Memory B cell (primary cell): ENCODE measurements at places on chromosomes 1 and 21.

DNA sequence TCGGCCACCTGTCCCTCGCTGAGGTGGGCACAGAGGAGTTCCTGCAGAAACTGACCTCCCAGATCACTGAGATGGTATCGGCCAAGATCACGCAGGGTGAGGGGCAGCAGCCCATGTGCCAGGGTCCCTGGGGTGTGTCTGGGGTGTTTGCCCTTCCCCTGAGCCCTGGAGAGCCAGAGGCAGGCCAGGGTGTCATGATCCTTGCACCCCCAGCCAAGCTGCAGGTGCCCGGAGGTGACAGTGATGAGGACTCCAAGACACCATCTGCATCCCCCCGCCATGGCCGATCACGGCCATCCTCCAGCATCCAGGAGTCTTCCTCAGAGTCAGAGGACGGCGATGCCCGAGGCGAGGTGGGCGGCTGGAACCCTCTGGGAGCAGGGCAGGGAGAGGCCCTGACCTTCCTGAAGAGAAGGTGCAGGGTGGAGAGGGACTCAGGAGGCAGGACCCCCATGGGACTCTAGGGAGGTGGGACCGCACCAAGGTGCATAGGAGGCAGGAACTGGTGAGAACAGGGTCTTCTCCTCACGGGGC lies 69.5 kb downstream of the TRIM11 start:
- no peak for DNase-seq

DNA sequence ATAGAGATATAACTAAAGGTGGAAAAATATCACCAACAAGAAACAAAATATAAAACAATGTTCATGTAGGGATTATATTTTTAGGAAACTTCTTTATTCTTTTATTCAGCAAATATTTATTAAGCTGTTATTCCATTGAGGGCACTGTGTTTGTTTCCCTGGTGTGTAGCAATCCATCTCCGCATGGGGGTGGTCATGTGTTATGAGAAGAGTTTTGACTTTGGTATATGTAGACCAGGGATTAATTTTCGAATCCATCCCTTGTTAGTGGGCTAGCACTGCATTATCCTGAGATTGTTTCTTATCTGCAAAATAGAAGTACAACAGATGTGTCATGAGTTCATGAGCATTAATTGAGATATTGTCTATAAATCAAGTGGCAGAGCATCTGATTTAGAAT lies 190.2 kb upstream of the LRRC7 start:
- DNase-seq = no peak

DNA sequence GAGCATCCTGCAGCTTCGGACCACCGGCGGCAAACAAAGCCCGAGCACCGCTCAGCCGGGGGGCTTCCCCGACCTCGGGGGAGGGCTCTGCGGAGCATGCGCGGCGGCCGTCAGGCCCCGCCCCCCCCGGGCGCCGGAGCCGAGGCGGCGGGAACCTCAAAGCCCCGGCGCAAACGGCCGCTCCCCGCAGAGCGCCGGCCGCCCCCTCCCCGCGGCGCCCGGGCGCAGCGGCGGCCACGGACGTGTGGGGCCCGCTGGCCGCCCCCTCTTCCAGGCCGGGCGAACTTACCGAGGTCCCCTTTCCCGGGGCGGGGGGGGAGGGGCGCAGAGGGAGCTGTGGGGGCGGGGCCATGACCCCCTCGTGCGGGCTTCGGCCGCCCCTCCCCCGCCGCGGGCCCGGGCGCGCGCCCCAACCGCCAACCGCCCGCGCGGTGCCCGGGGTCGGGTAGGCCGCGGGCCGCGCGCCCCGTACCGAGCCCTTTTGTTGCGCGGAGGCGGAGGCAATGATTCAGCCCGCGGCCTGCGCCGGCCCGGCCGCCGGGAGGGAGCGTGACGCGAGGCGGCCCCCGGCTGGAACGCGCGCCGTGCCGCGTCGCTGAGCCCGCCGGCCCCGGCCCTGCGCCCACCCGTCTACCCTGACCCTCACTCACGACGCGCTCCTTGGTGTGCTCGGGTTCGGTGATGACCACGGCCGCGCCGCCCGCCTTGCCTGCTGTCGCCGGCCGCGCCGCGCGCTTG lies 1.7 kb downstream of the RCC2 start:
- DNase-seq = peak; percentile 60

DNA sequence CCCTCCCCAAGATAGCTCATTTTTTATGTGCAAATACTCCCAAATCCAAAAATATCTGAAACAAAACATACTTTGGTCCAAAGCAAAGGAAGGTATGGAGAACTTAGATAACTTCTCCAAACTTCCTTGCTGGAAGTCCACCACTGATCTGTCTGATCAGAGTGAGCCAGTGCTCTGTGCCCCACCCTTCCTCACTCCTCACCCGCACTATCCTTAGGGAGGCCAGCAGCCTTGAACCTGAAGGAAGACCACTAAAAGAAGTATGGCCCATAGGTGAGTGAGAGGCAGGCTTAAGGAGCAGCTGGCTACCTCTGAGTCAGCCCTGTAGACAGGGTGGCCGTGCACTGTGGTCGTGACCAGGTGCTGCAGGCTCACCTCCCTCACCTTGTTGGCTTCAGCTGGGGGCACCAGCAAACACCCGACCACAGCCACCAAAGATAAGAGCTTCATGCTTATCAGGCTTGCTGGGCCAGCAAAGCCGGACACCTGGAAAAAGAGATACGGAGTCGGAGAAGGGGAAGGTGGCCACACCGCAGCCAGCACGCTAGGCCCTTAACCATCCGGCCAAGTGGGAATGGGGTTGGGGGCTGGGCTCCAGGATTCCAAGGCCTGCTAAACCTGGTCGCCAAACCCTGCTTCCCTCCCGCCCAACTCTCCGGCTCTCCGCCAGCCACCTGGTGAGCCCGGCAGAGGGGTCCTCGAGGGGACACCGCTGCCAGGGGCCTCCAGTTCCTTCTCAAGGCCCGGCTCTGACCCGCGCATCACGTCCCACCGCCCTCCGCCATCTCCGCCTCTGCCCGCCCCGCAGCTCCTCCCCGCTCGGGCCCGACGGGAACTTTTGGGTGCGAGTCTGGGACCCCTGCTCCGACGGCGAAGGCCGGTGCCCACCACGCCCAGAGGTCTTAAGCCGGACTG lies 543 bp downstream of the TMEM9 start:
- DNase-seq = no peak

DNA sequence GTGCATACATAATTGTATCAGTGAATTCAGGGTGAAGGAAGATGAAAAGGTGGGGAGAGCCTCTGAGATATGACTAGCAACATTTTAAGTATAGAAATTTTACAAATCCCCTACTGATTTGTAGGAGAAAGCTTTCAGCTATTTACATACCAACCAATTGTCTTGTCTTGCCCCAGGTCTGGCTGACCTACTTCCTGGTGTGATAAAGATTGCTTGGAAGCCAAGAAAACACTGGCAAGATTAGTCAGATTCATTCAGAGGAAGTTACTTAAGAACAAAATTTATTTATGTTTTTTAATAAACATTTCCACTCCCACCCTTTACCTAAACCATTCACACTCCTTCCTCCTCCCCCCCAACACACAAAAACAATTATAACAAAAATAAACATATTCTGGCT lies 17.5 kb downstream of the PTGS2 start:
- no peak for DNase-seq

DNA sequence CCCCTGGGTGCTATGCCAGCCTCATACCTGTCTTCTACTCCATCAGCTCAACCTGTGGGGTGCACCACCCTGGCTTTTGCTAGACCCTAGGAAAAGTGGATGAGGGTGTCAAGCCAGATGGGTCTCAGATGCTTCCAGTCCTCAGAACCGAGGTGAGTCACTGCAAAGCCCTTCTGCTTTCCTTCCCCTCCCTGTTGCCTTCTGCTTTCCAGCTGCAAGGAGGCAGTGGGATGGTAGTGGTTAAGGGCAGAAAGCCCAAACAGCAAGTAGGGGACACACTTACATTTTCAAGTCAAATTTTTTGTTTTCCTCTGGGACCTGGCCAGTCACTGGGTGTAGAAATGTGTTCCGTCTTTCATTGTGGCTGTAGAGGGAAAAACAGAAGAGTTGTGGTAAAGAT lies 60.7 kb upstream of the GOLT1A start:
- no peak for DNase-seq

- no peak for DNase-seq
Measured at GRCh38 chr1:8431784-8432183, 113.9 kb downstream of the SLC45A1 start.

DNA sequence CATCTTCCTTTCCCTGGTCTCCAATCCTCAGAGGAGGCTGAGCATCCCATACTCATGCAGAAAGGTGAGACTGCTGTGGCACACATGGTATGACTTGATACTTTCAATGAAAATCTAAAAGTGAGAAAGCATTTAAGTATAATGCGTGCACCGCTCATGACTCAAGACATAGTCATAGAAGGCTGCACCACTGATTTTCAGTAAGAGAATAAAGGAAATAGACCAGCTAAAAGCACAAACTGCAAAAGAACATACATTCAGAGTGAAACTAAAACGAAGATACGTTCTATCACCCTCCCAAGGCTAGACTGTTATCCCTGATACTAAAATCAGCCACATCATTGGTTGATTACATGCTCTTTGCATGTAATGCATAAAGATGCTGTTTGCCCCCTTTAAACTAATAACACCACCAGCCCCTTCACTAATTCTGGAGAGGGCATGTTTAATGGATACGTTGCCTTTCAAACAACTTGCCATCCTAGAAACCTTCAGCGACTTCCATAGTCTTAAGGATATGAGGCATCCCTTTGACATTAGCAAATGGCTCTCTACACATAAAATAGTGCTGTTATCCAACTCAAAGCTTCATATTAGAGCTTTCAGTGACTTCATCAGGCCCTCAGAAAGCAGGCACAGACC lies 2.1 kb downstream of the PLD5 start:
- DNase-seq = no peak

- DNase-seq = no peak
Measured at GRCh38 chr1:234230414-234230862, 142.8 kb upstream of the COA6 start.

DNA sequence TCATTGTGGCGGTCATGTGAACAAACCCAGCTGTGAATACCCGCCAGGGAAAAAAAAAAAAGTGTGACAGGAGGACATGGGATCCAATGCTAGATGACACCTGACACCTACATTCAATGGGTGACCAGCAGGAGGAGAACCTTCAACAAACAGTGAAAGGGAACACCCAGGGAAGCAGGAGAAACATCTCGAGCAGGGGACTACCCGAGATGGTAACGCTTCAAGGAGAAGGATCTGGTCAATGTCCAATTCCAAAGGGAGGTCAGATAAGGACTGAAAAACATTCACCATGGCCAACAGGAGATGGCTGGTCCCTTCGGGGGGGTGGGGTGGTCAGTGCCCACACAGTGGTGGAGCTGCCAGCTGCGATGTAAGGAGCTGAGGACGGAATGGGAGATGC lies 46.3 kb downstream of the PTPN14 start:
- no peak for DNase-seq

DNA sequence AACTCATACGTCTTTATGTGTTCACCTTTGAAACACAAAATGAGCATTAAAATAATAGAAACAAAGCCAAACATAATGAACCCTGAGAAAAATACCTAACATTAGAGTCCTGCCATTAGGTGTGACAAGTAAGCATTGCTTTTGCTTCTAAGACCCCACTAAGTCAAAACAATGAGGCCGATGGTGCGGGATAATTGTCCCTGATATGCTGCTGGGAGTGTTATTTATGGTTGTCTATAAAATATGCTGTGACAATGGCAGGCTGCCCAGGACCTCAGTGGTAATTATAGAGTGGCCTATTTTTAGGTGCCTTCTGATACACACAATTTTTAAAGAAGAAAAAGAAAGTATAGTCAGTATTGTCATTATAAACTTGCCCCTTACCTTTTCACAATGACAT lies 1423.1 kb downstream of the AMY1C start:
- no peak for DNase-seq

DNA sequence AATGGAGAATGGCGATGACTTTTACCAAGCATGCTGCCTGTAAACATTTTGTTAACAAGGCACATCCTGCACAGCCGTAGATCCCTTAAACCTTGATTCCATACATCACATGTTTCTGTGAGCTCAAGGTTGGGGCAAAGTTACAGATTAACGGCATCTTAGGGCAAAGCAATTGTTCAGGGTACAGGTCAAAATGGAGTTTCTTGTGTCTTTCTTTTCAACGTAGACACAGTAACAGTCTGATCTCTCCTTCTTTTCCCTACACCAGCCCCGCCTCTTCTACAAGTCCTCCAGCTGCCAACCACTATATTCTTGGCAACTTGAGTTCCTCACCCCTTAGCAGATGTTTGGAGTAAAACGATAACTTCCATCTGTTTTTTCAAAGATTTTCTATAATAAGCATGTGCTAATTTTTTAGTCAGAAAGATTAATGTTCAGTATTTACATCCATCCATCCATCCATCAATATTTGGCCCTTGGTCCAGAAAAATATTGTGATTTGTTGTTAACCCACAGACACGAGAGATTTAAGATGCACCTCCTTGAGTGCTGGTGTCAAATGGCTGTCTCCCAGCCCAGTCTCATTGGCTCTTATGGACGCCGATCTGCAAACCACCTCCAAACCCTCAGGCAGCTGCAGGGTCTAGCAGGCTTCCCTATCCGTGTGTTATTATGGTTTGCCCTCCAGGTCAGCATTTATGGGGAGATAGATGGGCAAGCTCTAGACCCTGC lies 3.8 kb downstream of the DNALI1 start:
- DNase-seq = no peak

GRCh38 chr1:66539491-66539890 lies 5.5 kb downstream of the SGIP1 start:
- no peak for DNase-seq

GRCh38 chr1:213969958-213970555 lies 17.7 kb upstream of the PROX1 start:
- no peak for DNase-seq

GRCh38 chr1:7385471-7386225 lies 385.4 kb upstream of the VAMP3 start:
- DNase-seq = no peak

- DNase-seq = no peak
Measured at GRCh38 chr1:3465091-3465934, 10.8 kb downstream of the ARHGEF16 start.

GRCh38 chr1:44418022-44418673 lies 13.1 kb downstream of the RNF220 start:
- DNase-seq = no peak

- DNase-seq = no peak
Measured at GRCh38 chr1:50105433-50105832, 3.3 kb upstream of the ELAVL4 start.

DNA sequence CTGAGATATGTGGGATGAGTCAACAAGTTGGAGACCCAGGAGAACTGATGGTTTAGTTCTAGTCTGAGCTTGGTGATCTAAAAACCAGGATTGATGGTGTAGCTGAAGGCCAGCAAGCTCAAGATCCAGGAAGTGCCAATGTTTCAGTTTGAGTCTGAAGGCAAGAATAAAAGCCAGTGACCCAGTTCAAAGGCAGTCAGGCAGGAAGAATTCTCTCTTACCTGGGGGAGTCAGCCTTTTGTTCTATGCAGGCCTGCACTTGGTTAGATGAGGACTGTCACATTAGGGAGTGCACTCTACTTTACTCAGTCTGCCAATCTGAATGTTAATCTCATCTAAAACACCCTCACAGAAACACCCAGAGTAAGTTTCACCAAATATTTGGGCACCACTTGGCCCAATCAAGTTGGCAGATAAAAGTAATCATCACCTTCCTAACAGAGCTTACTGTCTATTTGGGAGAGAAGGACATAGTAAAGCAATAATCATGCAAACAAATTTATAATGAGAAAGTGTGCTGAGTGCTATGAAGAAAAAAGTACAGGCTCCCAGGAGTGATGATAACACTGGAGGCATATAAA lies 63.4 kb downstream of the TSEN15 start:
- no peak for DNase-seq

- DNase-seq = no peak
Measured at GRCh38 chr1:153058826-153059784, 1.8 kb upstream of the SPRR2A start.
